Activated CD8-positive, alpha-beta memory T cell treated with anti-CD3 and anti-CD28 coated beads for 36 hours (primary cell): ENCODE measurements at places on chromosomes 7 and 10. TPM values are rescaled to one million over a fixed set of nuclear protein-coding genes. Genes with fewer than 3 reads are reported as not detected.

SOSTDC1 gene
- total RNA-seq, result not detected

SEPTIN14 gene
- total RNA-seq, result not detected

MUC12 gene
- not detected for total RNA-seq

AGR3 gene
- not detected for total RNA-seq

PKD1L1 gene
- 0.08 TPM for total RNA-seq

ABCC2 gene
- total RNA-seq, result 1.4 TPM

SFXN3 gene
- total RNA-seq, result 23.0 TPM

SORBS1 gene
- 0.95 TPM for total RNA-seq

VGF gene
- 0.08 TPM for total RNA-seq

INHBA gene
- total RNA-seq, result 0.06 TPM

UPP1 gene
- 123 TPM for total RNA-seq

TEX47 gene
- not detected for total RNA-seq

FLNC gene
- 0.02 TPM for total RNA-seq
